Choroid plexus epithelial cell (primary cell): ENCODE measurements at places on chromosomes 3 and 15.

DNA sequence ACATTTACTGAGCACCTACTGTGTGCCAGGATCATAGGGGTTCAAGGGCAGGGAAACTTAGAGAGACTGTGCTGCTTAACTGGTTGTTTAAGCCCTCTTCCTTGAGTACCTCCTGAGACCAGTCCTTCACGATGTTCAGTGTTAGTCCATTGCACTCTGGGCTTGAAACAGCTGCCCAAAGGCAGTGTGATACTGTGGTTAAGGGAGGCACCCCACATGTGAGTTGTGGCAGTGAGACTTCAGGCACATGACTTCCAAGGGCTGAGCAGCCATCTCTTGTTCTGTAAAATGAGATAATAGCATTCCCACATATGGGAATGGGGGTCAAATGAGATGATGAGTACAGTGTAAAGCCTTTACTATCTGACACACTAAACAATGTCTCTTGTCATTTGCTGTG, 75.1 kb downstream of the LINGO1 start:
- DNase-seq, result no peak

- DNase-seq, result no peak
These were observed 553.1 kb downstream of the FHIT start for GRCh38 chr3:60698117-60698516.

DNA sequence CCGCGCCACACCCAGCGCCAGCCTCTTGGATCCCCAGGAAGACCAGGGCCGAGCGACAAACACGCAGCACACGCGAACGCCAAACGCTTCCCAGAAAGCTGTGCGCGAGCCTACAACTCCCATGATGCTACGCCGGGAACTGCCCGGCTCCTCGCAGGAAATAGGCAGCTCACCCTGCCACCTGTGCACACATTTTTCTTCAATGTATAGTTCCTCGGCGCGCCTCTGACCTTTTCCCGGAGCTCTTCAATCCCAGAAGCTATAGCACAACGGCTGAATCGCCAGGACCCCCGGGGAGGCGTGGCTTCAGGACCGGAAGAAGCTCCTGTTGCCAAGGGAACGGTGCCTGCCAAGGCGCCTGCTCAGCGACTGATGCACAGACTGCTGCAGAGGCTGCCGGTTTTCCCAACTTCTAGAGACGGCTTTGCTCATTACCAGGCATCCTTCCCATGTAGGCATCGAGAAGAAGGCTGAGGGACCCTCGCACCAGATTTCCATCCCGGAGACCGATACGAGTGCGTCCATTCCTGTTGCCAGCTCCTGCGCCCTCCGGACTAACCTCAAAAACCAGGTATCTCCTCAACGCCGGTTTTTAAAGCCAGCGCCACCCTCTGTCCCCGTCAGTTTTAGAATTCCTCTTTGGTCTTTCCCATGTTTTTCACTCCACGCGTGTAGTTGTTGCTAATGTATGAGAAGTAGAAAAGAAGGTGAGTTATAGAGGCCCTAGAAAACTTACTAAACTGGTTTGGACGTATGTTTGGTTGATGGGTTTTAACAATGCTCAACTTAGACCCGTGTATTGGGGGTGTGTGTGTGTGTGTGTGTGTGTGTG, at the start of gene ARL6:
Gene ARL6 (plus strand): TSS at position 352 of the 832 bp plus-strand sequence. CDS start 3,350 bp downstream, outside the sequence.
- DNase-seq, result peak; percentile 88

GRCh38 chr3:195194559-195195206, 76.3 kb downstream of the XXYLT1 start:
- DNase-seq, result no peak

DNA sequence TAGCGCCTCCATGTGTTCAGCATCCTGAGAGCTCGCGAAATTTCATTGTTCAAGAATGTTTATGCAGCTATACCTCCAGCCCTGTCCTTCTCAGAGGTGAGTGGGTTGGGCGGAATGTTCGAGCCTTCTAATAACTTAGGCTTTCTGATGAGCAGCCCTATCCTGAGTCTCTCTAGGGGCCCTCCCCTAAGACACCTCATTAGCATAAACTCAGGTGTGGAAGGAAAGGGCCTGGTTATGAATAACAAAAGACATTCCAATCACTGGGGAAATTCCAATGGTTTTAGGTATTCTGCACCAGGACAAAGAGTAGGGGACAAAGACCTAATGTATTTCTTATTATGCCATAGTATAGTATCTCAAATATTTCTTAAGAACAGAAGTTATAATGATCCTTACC, 138.1 kb upstream of the PDZRN3 start:
- DNase-seq, result no peak
